ENCODE measurements at places on chromosomes 1 and 21. TPM values are rescaled to one million over a fixed set of nuclear protein-coding genes. Genes with fewer than 3 reads are reported as not detected.
A peak's percentile ranks its signal among the peaks of the same experiment; 100 is the strongest.

Gene HUNK
- 0.44 TPM for total RNA-seq

GRCh38 chr1:6100861-6101783 is 55.4 kb downstream of the KCNAB2 start:
- no peaks in the 10 kb centered on the region for H3K4me1 ChIP-seq
- H3K4me3 ChIP-seq, result no peak overlapping the region
- DNase-seq, result no peak
- no peaks in the 10 kb centered on the region for H3K36me3 ChIP-seq

DNA sequence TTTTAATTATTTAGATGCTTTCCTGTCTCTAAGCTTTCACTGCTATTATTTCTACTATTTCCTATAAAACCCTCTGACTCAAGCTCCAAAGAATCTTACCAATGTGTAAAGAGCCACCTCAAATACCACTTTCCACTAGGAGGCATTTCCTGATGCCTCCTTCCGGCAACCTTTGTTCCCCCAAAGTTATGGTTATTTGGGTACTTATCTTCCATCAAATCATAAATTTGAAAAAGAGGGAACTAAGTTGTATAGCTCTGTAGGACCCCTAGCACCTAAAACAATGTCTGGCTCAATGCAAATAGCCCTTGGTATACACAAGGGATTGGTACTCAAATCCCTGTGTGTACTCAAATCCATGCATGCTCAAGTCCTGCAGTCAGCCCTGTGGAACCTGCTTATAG is 79.6 kb downstream of the NME7 start:
- H3K36me3 ChIP-seq, result no peaks in the 10 kb centered on the region
- H3K27ac ChIP-seq, result no peak overlapping the region
- H3K4me3 ChIP-seq, result no peak overlapping the region

DNA sequence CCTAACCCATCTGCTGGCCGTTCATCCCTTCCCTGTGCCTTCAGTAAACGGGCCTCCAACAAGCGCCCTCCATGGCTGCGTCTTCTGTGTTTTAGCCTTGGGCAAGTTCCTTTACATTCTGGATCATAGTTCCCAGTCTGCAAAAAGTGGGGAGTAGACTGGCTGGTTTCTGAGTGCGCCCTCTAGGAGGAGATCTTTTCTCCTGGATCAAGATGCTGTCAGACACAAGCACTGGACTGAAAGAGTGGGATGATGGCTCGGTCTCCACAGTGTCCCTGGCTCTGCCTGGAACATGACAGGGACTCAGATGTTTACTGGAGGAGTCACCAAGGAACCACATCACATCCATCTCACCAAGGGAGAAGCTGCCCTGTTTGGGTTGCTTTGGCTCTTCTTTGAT is 88.8 kb downstream of the PRDM2 start:
- H3K4me3 ChIP-seq, result no peak overlapping the region
- peaks cover 16% of the 10 kb centered on the region for H3K4me1 ChIP-seq
- H3K36me3 ChIP-seq, result peaks cover 34% of the 10 kb centered on the region
- no peak for DNase-seq
- no peak overlapping the region for H3K27ac ChIP-seq

DNA sequence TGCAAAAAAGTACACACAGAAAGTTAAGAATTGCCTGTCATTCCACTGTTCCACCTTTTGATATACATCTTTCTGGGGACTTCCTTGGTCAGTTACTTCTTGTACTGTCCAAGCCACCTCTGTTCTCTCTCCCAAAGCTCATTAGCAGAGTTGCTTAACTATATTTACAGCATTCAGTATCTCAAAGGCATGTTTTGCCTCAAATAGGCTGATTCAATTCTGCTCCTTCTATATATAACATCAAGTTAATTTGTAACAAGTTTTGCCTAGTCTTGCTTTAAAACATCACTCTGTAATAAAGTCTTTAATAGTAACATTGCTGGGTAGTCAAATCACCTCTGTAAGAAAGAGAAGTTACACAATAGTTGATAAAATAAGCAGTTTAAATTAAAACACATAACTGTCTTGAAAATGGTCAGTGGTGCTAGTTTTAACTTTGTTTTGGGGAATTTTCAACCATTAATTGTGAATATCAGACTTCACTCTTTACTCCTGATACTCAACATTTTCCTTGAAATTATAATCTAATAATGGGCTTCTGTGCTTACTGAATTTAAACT is 35.7 kb downstream of the EDARADD start:
- H3K36me3 ChIP-seq, result no peaks in the 10 kb centered on the region
- no peak for DNase-seq
- H3K27ac ChIP-seq, result no peak overlapping the region
- H3K27me3 ChIP-seq, result no peaks in the 10 kb centered on the region

- no peak overlapping the region for H3K4me3 ChIP-seq
- peak; percentile 44 for DNase-seq
- no peaks in the 10 kb centered on the region for H3K27me3 ChIP-seq
- H3K36me3 ChIP-seq, result no peaks in the 10 kb centered on the region
- H3K4me1 ChIP-seq, result peaks cover 93% of the 10 kb centered on the region
- peak overlapping the region; percentile 51 for H3K27ac ChIP-seq
Measured at GRCh38 chr1:41666981-41667631, 182.6 kb upstream of the EDN2 start.

DNA sequence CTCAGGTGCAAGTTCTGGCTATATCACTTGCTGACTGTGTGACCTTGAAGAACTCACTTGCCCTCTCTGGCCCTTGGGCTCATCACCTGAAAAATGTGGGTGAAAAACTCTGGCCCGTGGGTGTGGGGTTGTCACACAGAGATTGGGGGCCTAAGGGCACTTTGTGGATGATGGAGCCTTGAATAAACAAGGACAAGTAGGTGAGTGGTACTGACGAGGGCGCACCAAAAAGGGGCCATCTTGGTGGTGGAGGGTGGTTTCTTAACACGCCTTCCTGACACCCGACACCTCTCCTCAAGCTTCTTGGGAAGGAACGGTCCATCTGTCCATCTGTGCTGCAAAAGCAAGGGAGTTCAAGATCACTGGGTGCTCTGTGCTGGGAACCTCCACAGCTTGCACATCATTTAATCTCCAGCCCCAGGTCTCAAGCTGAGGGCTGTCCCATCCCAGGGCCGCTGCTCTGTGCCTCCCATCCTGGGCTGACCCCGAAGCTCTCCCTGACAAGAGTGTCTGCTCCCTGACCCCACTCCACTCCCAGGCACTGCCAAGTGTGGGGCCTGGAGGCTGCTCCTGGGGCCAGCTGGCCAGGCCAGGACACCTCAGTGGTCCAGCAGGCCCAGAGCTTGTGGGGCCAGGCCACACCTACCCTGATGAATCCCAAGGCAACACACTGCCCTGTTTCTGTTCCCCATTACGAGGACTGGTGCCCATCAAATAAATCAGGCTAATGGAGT is 97.3 kb downstream of the GLIS1 start:
- no peak overlapping the region for H3K4me3 ChIP-seq
- H3K4me1 ChIP-seq, result no peaks in the 10 kb centered on the region
- no peak overlapping the region for H3K27ac ChIP-seq
- DNase-seq, result no peak

Gene ADAMTS5
- not detected for total RNA-seq

GRCh38 chr1:87325982-87326738 is 2.5 kb upstream of the LMO4 start:
- H3K27ac ChIP-seq, result no peak overlapping the region
- H3K36me3 ChIP-seq, result no peaks in the 10 kb centered on the region
- no peak overlapping the region for H3K4me3 ChIP-seq
- H3K27me3 ChIP-seq, result no peaks in the 10 kb centered on the region

Measured in CD4-positive, alpha-beta memory T cell (primary cell).